KG1 (cell line): ENCODE measurements at places on chromosomes 13 and 19.

- DNase-seq, result no peak
These were observed 40.3 kb upstream of the ARHGEF7 start for GRCh38 chr13:111074826-111075225.

DNA sequence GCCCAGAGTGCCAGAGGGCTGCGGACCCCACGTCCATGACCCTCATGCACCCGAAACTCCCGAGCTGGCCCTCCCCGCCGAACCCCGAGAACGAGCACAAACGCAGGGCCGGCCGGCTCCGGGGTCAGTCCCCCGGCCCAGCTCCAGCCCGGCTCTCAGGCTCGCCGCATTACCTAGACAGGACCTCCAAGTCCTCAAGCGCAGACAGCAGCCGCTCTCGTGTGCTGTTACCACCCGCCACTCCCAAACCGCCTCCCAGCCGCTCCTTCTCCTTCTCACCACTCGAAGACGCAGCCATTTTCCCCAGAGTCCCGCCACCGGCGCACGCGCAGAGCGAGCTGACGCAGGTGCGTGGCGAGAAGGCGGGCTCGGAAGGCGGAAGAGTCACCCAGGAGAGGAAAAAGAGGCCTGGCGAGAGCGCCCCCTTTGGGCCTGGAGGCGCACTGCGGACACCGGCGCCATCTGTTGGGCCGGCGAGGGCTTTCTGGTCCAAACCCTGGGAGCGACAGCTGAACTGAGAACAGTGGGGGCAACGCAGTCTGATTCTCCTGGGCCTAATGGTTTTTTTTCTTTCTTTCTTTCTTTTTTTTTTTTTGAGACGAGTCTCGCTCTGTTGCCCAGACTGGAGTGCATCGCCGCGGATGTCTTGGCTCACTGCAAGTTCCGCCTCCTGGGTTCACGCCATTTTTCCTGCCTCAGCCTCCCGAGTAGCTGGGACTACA, at the start of gene MED4:
MED4 (minus strand) TSS at position 324 of the 722 bp plus-strand sequence; CDS start at position 298, 26 bp downstream.
- peak; percentile 78 for DNase-seq

DNA sequence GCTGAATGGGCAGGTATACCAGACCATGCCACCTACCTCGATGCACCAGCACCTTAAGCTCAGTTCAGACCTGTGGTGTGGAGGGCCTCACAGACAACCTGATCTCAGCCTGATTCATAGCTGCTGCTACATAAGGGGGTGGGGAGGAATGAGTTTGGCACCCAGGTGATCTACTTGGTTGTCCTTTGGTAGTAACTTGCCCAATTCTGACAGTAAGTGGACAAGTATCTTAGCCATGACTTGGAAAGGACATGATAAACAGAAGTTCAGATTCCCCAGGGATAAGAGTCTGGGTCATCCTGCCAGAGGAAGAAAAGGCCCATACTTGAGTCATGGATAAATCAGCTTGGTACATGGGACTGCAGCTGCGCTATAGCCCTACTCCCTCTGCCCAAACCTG, 28.4 kb upstream of the SOHLH2 start:
- DNase-seq, result no peak

DNA sequence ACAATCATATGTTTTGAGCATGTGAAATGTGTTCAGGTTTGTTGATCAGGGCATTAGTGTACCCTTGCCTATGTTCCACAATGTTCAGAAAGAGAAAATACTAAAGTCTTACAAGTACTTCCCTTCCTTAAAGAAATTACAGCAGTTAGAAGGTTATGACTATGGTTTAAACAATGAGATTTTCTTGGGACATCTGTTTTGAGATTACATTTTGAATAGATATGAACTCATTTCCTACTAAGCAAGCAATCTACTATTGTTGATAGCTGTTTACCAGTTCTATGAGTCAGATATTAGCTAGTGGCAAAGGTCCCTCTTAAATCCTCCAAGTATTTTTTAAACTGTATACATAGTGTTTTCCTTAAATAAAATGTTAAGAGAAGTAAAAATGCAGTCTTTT, 241.3 kb downstream of the DACH1 start:
- DNase-seq, result no peak

GRCh38 chr19:41796362-41796761, at the start of gene CEACAM3:
Gene CEACAM3, plus strand, starts transcription at chr19:41796587. Its CDS starts 91 bp downstream, at chr19:41796678.
- DNase-seq, result no peak

GRCh38 chr13:113422807-113423519, 30.3 kb downstream of the ADPRHL1 start:
- no peak for DNase-seq
